ENCODE measurements at places on chromosomes 11 and 22.

- no peak overlapping the region for H3K4me3 ChIP-seq
- H3K27ac ChIP-seq: no peak overlapping the region
- peaks cover 58% of the 10 kb centered on the region for H3K27me3 ChIP-seq
Measured at GRCh38 chr22:39457198-39457555, 365 bp downstream of the MGAT3 start.

- H3K4me1 ChIP-seq: no peaks in the 10 kb centered on the region
- DNase-seq: peak; percentile 34
- no peaks in the 10 kb centered on the region for H3K27me3 ChIP-seq
- H3K4me3 ChIP-seq: no peak overlapping the region
- H3K27ac ChIP-seq: no peak overlapping the region
Measured at GRCh38 chr11:71977743-71978418, 20.8 kb upstream of the IL18BP start.

DNA sequence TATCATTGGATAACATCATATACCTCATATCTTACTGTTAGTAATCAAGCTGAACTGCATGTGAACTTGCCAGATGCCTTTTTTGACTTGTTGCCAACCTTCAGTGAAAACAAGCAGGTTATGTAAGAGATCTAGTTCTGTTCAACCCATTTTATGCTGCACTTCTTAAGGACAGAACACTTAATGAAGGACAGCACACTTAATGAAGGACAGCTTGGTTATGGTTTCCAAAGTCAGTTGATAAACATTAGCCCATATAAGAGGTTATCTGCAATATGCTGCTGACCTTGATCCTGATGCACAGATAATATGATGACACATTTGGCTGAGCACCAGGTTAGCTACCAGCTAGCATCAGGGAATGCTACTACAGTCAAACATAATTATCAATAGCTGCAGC, 358.7 kb upstream of the PDGFD start:
- no peaks in the 10 kb centered on the region for H3K36me3 ChIP-seq
- H3K27ac ChIP-seq: no peak overlapping the region

DNA sequence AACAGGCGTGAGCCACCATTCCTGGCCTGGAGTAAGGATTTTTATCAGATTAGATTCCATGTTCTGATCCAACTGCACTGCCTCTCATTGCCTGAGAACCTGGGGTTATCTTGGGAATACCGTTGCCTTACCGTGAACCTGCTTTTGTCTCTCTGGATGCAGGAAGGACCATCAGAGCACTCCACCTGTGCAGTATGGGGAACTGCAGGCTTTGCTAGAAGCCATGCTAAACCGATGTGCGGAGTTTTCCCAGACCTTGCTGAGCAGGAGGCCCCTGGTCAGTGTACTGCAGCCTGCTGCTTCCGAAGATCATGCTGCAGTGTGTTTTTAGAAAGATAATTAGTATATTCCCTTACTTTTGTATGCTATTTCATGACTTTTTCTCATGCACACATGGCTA, 43.6 kb downstream of the MEI1 start:
- no peak overlapping the region for H3K27ac ChIP-seq
- DNase-seq: no peak
- H3K4me1 ChIP-seq: peaks cover 11% of the 10 kb centered on the region

All from T-helper 2 cell treated with Interferon-gamma antibody and Interleukin-4, amounts not matched to agents 5 μg/mL and 100 μg/mL, for 36 hours (primary cell).